Activated B cell treated with CpG ODN at 0.5 μM for 24 hours (primary cell): ENCODE measurements at places on chromosomes 1 and 21.

- no peak for DNase-seq
Observed at GRCh38 chr1:200873116-200873670, 412 bp downstream of the GPR25 start.

GRCh38 chr1:42523171-42523570 lies 60.1 kb downstream of the CCDC30 start:
- no peak for DNase-seq

DNA sequence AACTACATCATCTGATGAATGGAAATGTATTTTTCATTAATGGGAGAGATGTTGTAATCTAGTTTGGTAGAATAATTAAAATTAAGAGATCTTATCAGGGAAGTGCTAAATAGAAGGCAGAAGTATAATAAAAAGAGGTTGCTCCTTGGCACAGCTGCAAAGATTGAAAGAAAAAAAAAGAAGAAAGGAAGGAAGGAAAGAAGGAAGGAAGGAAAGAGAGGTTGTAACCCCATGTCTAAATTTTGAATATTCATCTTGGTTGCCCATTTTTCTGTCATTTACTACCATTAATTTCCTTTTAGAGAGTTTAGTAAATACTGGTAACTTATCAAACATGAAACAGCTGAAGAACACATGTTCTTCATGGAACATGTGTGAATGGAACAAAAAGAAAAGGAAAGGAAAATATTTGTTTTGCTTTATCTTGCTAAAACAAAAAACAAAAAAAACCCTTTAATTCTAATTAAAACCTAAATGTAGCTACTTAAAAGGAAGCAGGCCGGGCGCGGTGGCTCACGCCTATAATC lies 10.5 kb upstream of the MDM4 start:
- no peak for DNase-seq

GRCh38 chr1:177305040-177306018 lies 134.6 kb downstream of the BRINP2 start:
- no peak for DNase-seq

DNA sequence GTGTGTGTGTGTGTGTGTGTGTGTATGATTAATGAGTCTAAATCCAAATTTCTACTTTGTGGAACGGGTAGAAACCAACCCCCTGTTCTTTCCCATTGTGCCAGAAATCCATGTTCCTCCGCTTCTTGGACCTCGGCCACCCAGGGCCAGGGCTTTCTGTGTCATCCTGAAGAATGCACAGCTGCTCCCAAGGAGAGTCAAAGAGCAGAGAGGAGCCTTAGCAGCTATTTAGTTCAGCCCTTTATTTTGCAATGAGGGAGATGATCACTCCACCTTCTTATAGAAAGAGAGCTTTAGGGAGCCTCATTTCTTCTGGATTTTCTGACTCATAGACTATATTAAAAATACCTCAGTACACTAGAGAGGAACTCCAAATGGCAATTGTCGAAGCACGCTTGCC lies 489.3 kb upstream of the VAMP3 start:
- DNase-seq, result no peak

- DNase-seq, result no peak
Observed at GRCh38 chr1:184879876-184880557, 94.3 kb downstream of the NIBAN1 start.

DNA sequence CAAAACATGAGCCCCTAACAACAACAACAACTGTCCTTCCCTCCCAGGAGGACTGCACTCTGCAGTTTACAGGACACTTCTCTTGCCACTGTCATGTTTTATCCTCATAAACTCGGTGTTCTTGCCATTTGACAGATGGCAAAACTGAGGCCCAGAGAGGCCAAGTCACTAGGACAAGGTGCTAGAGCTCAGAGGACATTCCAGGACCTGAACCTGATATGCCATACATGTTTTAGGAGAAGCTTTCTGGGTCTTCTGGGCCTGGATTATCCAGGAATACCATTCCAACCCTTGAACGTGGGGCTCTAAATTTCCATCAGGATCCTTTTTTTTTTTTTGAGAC lies 19.4 kb upstream of the TENT5B start:
- no peak for DNase-seq

DNA sequence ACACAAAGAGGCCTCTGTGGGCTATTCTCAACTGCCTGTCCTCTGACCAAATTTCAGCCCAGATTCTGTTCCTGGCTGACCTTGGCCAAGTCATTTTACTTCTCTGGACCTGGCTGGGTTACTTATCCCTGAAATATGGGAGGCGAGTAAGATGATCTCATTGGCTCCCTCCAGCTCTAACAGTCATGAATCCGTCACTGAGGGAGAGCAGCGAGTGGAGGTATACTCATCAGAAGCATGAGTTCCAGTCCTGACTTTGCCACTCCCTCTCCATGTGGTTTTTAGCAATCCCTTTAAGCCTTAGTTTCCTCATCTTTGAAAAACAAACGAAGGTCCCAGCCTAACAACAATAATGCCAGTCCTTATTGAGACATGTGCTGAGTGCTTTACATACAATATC lies 63.5 kb downstream of the CCDC185 start:
- no peak for DNase-seq

- no peak for DNase-seq
Observed at GRCh38 chr1:63730211-63730610, 43.6 kb upstream of the ROR1 start.

- no peak for DNase-seq
Observed at GRCh38 chr1:44733365-44733764, 2.4 kb upstream of the RNU5D-1 start.

DNA sequence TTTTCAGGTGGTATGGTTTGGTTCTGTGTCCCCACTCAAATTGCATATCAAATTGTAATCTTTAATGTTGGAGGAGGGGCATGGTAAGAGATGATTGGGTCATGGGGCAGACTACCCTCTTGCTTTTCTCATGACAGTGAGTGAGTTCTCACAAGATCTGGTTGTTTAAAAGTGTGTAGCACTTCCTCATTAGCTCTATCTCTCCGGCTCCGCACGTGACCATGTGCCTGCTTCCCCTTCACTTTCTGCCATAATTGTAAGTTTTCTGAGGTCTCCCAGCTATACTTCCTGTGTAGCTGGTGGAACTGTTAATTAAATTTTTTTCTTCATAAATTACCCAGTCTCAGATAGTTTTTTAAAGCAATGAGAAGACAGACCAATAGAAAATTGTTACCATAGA lies 843.2 kb downstream of the AMY1C start:
- no peak for DNase-seq

- no peak for DNase-seq
Observed at GRCh38 chr21:41726970-41727783, 39.7 kb downstream of the RIPK4 start.

DNA sequence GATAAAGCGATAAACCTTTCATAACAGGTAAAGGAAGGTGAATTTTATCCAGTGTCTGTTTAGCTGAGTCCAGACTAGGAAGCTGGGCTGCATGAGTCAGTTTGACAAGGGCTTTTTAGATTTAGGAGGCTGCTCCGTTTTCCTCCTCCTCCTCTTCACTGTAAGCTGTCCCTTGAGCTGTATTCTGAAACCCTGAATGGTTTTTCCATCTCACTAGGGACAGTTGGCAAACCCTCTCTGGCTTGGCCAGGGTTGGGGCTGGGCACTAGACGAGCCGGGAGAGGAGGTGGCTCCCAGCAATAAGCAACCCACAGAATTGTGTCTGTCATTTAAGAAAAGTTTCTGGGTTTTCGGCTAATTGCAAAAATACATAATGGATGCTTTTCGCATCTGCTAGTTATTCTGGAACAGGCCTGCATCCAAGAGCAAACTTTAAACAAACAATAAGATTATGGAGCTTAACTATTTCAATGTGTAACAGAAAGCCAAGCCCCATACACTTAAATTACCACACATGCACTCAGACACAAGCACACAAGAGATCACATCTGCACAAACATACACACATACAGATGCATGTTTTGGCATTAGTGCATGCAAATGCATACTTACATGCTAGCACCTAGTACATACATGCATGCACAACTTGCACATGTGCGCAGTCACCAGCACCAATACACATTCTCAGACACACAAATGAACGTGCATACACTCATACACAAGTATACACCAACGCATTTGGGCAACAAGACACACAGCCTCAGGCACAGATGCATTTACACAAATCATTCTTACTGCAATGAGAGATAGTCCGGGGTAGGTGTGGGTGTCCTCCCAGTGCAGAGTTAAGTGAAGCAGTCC lies 27.8 kb upstream of the FOXE3 start:
- no peak for DNase-seq

GRCh38 chr1:237316352-237316751 lies 274.4 kb downstream of the RYR2 start:
- no peak for DNase-seq

GRCh38 chr1:16204634-16205333 lies 7.7 kb downstream of the ARHGEF19 start:
- no peak for DNase-seq

DNA sequence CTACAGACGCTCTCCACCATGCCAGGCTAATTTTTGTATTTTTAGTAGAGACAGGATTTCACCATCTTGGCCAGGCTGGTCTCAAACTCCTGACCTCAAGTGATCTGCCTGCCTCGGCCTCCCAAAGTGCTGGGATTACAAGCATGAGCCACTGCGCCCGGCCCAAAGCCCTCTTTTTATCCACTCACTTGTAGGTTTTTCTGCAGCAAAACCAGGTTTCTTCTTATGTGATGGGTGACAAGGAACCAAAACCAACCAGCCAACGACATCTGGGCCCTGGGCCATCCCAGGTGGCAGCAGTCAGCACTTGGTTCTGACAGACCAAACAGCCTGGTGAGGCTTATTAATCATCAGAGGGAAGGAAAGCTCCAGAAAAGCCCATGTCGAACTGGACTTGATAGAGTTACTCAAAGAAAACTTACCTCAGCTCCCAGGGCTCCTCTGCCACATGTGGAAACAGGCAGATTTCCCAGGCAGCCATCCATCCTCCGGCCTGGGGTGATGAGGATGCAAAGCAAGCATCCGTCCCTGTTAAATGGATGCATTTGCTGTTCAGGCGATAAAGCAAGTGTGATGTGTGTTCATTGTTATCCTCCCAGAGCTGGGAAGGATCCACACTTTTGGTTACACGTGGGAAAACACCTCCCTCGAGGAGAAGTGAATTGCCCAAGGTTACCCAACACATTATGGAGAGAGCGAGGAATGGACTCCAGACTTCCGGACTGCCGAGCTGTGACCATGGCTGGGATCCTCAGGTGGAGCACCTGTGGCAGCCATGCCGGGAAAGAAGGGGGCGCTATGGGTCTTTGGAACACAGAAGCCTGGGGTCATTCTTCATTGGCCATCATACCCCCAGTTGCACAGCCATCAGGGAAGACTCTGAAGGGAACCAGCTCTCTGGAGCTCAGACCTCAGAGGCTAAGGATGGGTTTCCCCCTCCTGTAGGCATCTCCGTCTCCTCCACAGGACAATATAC lies 118.8 kb downstream of the HUNK start:
- no peak for DNase-seq

GRCh38 chr1:92903765-92904164 lies 57.5 kb downstream of the DIPK1A start:
- DNase-seq, result no peak

GRCh38 chr1:24980836-24981630 lies 51.0 kb upstream of the RUNX3 start:
- no peak for DNase-seq

- DNase-seq, result no peak
Observed at GRCh38 chr21:39661121-39661520, 48.4 kb downstream of the B3GALT5 start.

- DNase-seq, result no peak
Observed at GRCh38 chr1:189819751-189820150, 657.9 kb downstream of the BRINP3 start.

DNA sequence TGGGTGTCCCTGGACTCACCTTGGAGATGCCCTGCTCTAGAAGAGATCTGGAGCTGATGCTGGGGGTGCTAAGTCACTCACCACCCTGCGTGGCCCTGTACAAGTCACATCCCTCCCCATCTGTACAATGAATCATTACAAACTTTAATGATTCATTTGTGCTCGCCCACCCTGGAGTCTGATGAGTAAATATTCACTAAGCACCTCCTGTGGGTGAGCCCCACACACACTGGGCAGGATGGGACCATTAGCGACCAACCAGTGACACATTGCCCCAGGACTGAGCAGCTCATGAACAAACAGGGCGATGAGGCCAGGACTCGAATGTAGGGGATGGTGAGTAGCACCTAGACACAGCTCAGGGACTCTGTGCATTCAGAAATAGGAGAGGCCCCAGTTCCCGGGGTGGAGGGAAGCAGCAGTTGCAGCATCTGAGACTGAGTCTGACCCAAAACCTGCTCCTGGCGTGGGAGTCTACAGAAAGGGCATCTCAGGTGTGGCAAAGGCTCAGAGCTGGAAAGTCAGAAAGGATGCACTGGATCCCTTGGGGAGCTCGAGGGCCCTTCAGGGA lies 18.1 kb upstream of the PDZK1IP1 start:
- DNase-seq, result no peak

DNA sequence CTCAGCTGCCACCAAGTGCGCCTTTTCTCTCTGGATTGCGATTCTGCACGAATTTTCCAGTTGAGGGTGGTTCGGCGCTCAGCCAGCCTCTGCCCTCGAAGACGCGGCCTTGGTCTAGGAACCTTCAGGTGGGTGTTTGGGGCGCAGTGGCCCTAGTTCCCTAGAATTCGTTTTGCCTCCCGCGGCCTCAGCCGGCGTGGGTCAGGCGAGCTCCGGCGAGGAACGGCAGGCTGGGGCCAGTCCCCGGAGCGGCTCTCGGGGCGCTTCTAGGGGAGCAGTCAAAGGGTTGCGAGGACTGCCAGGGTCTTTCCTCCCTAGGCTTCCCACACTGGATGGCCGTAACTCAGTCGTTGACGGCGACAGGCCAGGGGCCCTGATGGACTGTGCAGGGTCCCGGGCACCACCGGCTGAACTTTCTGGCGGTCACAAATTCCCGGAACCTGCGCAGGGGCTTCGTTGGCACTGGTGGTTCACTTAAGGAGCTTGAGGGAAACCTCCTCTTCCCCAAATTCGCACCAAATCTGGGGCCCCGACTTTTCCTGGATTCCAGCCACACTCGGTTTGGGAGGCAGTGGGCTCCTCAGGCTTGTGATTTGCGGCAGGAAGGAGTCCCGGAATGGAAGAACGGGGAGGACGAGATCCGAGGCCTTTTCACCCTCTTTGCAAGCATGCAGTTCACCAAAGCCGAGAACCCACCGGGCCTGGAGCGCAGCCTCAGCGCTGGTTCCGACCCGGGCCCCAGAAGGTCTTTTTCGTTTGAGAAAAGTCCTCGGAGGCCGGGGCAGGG lies 1.2 kb downstream of the DMBX1 start:
- no peak for DNase-seq

DNA sequence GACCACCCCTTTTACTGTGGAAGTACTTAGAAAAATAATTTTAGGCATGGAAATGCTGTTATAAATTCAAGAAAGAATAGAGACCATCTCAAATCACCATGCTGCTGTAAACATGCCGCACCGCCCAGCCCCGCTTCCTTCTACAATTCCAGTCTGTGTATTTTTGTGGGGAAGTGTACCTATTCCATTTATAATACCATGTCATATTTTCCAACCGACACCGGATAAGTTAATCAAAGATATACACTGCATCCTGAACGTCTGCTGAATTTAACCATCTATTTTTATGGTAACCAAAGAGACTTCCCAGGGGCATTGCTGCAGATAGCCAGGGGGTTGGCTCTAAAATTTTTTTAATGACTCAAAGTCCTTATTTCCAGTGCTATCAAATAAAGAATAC lies 16.0 kb downstream of the CCN1 start:
- no peak for DNase-seq

GRCh38 chr1:38000529-38001455 lies 4.5 kb downstream of the FHL3 start:
- no peak for DNase-seq

- no peak for DNase-seq
Observed at GRCh38 chr1:245762396-245762910, 607.7 kb downstream of the KIF26B start.

GRCh38 chr1:92655197-92655801 lies 129.6 kb downstream of the EVI5 start:
- no peak for DNase-seq

GRCh38 chr1:105102371-105102770 lies 1352.7 kb downstream of the AMY1C start:
- no peak for DNase-seq
